ENCODE measurements at places on chromosomes 2 and 18.

- DNase-seq: no peak
Observed at GRCh38 chr2:68732036-68732932, 2.3 kb upstream of the ARHGAP25 start.

DNA sequence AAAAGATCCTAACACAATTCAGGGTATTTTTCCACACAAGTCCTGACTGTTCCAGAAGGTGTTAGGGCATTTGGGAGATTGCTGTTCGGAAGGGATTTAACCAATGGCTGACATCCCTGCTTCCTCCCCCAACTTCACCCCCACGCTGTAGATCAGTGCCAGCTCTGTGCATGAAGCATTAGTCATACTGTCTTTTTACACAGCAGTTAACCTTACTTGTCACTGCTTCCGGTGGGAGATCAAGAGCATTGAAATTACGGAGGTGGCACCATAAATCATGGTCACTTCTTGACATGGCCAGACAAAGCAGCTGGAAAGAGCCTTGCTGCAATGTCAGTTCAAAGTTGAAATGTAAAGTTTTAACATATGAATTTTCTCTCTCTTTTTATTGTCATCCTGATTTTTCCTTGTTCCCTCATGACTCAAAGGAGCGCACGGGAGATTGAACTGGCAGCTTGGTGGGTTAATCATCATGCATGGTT, 70.2 kb downstream of the HRH4 start:
- DNase-seq: no peak

DNA sequence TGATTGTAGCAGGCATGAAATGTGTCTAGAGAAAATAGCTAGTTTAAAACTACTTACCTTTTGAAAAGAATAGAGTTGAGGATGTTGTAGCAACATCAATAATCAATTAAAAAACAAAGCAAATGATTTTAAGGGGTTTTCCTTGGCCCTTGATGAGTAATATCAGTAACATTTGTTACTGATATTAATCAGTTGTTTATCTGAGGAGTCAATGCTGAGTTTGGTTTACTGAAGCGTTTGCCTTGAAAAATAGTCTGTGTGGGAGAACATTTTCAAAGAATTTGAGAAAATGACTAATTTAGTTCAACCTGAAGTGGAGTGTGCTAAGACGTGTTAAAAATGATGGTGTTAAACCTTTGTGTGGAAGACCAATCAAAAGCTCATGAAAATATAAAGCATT, 9.3 kb downstream of the PTH2R start:
- no peak for DNase-seq

DNA sequence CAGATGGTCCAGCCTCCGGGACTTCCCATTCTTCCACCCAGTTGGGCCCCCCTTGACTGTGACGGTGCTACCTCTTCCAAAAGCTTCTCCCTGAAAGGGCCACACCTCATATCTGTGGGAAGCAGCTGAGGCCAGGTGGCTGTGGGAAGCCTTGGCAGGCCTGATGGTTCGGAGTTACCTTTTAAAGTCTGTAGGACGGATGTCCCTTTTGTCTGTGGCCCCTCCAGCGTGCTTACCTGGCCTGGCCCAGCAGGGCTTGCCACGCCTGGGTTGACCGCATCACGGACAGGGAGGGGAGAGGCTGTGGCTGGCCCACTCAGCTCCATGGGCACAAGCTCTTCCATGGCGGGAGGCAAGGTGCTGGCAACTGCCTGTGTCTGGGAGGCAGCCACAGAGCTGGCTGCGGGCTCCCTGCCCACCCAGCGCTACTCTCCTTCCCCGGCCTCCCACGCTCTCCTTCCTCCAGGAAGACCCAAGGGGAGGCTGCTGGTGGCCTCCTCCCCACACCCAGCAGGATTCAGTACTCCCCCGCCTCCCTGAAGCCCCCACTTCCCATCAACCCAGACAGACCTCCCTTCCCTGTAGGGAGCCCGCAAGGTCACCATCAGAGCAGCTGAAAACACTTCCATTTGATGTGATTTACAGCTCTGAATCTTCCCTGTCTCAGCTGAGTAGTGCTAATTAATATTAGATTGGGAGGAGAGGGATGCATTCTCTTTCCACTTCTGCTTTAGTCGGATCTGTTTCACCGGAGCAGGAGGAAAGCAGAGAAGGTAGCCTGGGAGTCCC, 52.8 kb downstream of the EDAR start:
- DNase-seq: no peak

DNA sequence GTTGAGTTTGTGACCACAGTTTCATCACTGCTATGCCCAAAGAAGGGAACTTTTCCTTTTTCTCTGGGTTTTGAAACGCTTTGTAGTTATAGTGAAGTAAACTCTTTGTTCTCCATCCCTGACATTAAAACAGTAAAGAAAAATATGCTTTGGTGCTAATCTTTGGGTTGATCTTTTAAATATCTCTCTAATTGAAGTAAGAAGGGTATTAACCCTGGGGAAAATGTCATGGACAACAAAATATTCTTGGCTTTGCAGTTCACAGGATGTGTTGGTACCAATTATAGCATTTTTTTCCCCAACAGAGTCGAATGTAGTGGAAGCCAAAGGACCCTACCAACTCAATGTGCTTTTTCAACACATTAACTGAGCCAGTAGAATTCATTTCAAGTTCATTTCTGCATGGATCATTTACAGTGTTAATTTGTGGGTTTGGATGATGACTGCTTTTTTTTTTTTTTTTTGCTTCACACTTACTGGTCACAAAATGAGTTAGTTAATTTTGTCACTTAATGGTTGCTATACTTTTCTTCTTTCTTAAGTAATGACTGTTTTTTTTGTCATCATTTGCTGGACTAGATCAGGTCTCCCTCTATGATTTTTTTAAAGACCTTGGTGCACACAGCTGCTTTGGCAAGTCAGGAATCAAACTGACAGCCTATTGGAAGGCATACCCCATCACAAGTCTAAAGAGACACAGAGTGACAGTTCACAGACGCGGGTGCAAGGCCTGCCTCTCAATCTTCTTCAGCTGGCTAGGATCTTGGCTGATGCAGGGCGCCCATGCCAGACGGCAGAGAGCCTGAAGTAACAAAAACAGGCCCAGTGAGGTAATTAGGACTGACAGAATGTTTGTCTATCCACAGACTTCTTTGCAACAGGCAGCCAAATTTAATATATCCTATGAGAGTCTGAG, 98.8 kb upstream of the MMADHC start:
- DNase-seq: no peak

GRCh38 chr18:43571078-43571689, 293.9 kb upstream of the SYT4 start:
- DNase-seq: no peak

GRCh38 chr2:127651971-127652550, 6.1 kb downstream of the GPR17 start:
- no peak for DNase-seq

DNA sequence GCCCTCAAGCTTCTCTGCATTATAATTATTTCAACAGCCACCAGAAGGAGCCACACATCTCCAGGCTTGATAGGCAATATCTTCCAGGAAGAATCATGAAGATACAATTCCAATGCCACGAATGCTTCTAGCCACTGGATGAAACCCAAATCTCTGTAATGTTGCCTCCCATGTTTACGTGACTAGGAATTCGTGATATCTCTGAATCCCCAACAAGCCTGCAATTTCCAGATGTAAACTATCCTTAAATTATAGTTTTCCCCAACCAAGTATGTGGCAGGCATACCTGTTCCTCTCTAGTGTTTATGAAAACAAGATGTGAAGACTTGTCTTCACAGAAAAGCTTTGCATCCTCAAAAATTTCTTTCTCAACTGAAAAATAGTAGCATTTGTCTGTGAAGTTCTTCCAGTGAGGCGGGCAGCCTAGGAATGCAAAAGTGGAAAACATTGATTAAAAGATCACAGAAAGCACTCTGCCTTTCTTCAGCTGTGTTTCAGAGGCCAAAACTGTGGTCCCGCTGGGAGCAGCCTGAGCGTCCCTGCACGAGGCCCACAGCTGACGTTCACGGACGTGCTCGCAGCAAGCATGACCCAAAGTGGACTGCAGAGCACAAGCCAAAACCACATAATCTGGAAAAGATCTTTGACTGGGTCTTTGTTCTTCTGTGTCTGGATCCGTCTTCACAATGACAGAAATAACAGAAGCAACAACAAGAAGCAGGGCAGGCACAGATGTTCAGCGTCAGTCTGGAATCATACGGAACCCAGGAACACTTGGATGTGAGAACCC, 65.1 kb upstream of the THOC1 start:
- DNase-seq: no peak

GRCh38 chr18:12848405-12848804, 35.6 kb downstream of the PTPN2 start:
- DNase-seq: no peak

GRCh38 chr18:13381944-13382365, 163.4 kb downstream of the LDLRAD4 start:
- DNase-seq: peak; percentile 6

DNA sequence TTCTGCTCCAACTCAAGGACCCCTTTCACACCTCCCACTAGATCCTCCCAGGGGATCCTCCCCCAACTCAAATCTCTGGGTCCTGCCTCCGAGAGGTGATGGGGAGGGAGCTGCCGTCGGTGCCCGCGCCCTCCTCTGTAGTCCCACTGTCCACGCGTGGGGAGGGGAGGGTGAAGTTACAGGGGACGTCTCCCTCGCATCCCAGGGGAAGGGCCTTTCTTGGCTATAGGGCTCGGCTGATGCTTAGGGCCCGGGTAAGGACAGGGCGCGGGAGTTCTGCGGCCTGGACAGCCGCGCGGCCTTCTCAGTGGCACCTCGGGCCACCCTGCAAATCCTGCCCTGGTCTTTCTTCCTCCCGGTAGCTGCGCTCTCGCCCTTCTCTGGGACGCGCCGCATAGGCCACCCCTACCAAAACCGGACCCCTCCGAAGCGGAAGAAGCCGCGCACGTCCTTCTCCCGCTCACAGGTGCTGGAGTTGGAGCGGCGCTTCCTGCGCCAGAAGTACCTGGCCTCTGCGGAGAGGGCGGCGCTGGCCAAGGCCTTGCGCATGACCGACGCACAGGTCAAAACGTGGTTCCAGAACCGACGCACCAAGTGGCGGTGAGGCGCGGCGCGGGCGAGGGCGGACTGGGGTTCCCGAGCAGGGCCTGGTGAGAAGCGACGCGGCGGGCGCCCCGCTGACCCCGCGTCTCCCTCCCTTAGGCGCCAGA, 1.2 kb downstream of the TLX2 start:
- DNase-seq: no peak

DNA sequence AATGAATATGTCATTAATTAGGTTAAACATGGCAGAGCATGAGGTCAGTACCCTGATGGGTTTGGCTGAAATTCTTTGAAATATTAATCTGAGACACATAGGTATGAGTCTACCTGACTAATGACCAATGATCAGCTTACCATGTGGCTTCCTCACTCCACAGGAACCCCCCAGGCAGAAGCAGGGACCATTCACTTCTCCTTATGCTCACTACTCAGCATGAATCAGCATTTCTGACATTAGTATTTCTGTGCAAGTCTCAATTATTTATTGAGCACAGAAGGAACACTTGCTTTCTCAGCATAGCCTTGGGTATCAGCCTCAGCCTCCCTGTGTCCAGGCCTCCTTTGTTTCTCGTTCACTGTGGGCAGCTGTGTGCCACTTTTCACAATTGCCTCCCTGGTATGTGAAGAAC, 9.3 kb upstream of the KCNE4 start:
- no peak for DNase-seq

DNA sequence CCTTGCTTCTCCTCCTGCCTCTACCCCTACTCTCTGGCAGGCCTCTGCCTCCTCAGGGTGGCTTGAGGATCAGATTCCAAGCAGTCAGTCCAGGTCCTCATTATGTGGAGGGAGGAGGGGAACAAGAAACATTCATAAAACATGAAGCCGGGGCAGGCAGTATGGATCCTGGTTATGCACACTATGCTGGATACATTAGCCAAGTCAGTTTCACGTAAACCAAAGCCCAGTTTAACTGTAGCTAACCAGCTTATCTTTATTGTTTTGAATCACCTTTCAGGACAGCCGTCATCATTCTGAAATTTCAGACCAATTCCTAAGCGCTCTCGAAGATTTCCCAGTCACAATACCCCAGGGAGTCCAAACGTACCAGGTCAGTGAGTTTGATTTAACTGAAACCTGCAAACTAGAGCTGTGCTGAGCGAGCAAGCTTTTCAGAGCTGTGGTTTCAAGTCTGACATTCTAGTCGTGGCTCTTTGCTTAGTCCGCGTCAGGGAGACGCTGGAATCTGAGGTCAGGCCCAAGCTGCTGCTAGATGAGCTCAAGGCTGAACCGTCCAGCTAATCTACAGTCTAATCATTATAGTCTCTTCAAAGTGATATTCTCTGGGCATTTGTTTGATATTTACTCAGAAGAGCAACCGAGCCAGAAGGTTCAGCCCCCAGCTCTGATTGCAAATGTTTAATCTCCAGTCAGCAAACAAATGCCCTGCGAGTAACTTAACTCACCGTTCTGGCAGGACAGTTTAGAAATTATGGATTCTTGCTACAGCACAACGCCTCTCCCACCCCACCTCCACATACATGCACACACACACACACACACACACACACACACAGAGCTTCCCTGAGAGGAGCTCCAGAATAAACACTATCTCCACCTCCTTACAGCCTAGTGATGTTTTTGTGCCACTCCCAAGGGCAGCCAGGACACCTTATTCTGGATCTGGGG, 63.8 kb upstream of the BZW1 start:
- no peak for DNase-seq

GRCh38 chr2:233988581-233988980, 61.9 kb upstream of the SPP2 start:
- no peak for DNase-seq

GRCh38 chr2:158130832-158131473, 29.3 kb downstream of the UPP2 start:
- no peak for DNase-seq

DNA sequence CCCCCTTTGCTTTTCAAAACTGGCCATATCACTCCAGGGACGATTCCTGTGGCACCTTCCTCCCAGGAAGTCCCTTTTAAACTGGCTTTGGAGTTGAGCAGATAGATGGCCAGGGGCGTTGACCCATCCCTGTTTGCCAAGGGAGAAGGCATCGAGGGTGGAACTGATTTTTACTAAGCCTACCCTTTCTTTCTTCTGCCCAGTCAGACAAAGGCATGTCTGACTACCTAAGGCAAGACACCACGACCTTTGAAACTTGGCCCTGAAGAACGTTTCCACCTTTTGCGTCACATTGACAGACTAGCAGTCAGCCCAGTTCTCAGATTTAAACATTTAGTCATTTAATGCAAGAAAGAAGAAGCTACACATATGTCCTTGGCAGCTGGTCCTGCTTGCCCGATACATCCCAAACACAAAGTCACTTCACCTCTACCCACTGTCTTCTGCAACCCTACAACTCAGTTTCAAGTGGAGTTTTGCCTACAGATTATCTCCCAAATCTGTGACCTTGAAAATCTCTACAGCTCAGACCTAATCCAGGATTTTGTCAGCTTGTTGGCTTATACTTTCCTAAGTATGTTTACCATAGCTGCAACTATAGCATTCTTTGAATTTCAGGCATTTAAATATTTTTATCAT, 102.2 kb upstream of the IL1R2 start:
- DNase-seq: no peak

DNA sequence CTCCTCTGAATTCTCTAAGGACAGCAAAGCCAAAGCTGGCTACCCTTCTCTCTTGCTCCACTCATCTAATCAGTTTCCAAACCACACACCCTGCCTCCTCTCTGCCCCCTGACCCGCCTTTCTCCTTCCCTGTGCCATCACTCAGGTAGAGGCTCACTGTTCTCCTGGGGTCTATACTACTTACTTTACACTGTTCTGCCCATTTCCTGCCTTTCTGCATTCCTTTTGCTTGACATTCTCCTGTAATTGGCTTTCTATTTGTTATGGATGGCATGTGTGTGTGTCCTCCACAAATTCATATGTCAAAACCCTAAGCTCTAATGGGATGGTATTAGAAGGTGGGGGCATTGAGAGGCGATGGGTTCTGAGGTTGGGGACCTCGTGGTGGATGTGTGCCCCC, 675.2 kb upstream of the ID2 start:
- no peak for DNase-seq

Measured in esophagus squamous epithelium (tissue), 5 donors.